Activated CD8-positive, alpha-beta memory T cell treated with anti-CD3 and anti-CD28 coated beads, Interleukin-2, amount 10 ng/mL, durations not matched to agents 7 days and 5 days (primary cell): ENCODE measurements at places on chromosomes 6 and 20.

- DNase-seq, result peak; percentile 63
Measured at GRCh38 chr6:18155864-18156421, 721 bp downstream of the KDM1B start.

DNA sequence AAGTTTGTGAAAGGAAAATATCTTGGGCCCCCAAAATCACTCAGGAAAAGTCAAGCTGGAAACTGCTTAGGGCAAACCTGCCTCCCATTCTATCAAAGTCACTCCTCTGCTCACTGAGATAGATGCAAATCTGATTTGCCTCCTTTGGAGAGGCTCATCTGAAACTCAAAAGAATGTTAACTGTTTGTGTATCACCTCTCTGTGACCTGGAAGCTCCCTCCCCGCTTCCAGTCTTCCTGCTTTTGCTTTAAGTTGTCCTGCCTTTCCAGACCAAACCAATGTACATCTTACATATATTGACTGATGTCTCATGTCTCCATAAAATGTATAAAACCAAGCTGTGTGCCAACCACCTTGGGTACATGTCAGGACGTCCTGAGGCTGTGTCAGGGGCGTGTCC lies 331.4 kb upstream of the QKI start:
- DNase-seq, result no peak

DNA sequence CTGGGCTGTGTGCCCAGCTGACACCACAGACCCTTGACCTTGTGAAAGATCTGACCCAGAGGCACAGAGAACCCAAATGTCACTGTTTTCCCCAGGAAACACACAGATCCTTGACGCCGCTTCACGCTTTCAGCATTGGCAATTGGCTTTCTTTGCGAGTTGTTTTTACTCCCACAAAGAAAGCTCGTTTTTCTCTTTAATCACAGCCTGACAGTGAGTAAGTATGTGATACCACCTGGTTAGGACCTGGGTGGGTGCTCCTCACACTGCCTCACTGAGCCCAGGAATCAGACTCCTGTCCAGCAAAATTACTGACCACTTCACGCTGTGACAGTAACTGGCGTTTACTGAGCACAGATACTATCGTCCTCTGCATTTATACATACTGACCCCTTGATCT lies 13.0 kb downstream of the RPL10A start:
- DNase-seq, result no peak

DNA sequence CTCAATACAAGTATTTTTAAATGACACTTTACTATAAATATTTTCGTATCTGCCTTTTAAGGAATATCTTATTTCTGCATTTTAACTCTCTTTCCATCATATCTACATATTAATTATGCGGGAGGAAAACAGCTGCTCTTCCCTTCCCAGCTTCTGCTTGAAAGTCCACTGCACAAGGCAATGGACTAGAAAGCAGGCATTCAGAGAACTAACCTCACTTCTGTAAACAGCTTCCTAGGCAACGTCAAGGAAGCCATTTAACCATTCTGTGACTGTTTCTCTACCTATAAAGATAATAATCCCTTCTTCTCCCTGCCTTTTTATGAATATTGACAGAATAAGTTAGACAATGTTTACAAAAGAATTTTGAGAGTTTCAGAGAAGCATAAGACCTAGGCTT lies 319.4 kb downstream of the BTBD9 start:
- no peak for DNase-seq

DNA sequence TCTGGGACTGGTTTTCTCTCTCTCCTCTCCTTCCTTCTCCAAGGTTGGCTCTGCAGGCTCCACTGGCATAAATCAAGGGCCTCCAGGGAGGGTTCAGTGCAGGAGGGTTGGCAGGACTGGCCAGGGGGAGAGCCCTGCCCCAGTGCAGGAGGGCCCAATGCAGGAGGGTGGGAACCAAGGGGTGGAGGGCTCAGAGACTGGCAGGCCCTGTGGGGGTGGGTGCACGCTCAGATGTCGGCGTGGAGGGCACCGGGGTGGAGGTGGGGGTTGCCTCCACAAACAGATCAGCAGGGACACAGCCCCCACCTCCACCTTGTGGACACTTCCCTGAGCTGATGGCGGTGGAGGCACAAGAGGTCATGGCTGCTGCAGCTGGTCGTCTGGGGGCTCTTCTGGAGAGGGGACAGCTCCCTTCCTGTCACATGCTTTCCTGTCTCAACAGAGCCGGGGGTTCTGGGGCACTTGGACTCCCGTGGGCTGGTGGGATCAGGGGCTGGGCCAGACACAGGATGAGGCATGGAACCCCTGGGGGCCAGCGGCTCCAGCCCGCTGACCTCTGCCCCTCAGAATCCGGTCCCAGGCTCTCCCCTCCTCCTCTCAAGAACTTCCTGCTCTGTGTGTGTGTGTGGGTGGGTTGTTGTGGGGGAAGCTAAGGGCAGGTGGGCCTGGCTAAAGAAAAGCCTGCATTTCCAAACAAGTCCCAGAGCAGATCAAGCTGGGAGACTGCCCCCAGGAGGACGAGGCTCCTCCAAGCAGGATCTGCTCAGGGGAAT lies 2.7 kb upstream of the ABHD16B start:
- DNase-seq, result no peak

DNA sequence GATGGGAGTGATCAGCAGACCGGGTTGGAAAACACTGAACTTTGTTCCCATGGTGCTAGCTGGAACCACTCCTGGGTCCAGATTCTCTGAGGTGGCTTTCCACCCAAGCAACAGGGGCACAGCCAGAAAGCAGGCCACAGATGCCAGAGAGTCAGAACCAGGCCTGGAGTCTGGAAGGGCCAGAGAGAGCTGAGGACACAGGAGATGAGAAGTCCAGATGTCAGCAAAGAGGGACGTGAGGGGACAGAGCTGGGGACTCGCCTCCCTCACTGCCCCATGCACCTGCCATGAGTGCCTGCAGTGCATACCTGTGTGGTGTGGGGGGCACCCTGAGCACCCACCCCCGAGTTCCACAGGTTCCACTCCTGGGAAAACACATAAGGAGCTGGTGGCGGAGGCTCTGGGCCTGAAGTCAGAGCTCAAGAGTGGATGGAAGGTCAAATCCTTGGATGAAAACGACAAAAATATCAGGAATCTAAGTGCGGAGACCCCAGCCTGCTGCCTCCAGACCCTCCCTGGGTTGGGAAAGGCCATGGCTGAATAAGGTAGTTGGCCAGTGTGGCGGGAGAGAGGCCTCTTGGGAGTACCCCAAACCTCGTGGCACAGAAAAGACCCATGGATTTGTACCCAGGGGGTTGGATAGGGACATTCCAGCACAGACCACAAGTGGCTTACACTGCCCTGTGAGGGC lies 224.2 kb downstream of the SYNDIG1 start:
- peak; percentile 27 for DNase-seq
